ENCODE measurements at places on chromosomes 11 and 22. TPM values are rescaled to one million over a fixed set of nuclear protein-coding genes. Genes with fewer than 3 reads are reported as not detected.

Gene INS
- total RNA-seq = not detected

GRCh38 chr22:46025973-46026898 lies 49.3 kb upstream of the WNT7B start:
- DNase-seq = no peak

DNA sequence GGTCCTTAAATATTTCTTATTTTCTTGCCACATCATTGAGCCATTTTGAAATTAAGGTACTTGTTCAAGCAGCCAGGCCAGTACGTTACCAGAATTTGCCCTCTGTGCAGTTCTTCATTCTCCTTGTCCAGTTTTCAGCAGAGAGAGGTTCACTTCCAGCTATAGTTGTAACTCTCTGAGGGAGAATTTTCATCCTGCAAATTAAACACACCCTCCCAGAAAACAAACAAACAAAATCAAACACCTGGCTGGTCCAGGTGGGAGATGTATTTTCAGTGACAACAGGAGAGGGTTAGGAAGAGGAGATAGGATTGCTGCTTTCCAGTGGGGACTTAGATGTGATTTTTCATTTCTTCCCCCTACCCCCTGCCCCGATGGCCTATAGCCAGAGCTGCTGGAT lies 45.0 kb downstream of the LHFPL7 start:
- no peak for DNase-seq

GRCh38 chr22:45237065-45237990 lies 3.4 kb downstream of the KIAA0930 start:
- no peak for DNase-seq

Measured in Daoy (cell line).